ENCODE measurements at places on chromosomes 6 and 20.

DNA sequence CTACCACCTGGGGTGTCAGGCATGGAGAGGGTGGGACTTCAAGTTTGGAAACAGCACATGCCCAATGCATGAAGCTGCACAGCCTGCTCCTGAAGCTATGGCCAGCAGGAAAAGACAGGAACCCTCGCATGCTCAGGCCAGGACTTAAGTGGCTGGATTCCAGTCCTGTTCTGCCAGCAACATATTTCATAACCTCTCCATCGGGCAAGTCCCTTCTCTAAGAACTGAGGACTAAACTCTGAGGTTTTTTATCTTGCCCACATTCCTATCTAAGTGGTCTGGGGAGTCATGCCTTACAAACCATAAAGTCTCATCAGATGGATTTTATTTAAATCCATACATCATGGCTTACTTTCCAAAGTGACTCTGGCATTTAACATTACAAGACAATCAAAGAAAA, 27.5 kb upstream of the AGPAT4 start:
- no peaks in the 10 kb centered on the region for H3K4me1 ChIP-seq
- no peak overlapping the region for H3K4me3 ChIP-seq
- no peak for DNase-seq

- no peaks in the 10 kb centered on the region for H3K36me3 ChIP-seq
- H3K4me3 ChIP-seq, result no peak overlapping the region
- peaks cover 28% of the 10 kb centered on the region for H3K27me3 ChIP-seq
- H3K27ac ChIP-seq, result no peak overlapping the region
- DNase-seq, result no peak
Measured at GRCh38 chr6:150336299-150336698, 32.5 kb upstream of the IYD start.

DNA sequence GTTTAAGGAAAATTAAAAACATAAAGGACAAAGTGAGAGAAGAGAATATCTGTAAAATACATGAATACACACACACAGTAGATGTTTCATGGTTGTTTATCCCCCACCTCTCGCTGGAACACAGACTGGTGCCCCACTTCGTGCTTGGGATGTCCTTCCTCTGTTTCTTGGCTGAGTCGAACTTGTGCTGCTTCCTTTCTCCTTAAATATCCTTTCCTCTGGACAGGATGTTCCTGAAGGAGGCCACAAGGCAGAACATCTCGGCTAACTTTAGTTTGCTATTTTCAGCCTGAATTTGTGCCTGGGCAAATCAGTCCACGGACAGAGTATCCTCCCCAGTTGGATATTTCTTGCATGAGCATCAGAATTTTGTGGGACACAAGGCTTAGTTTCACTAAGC, 54.7 kb upstream of the ZMYND8 start:
- no peak for DNase-seq
- H3K27me3 ChIP-seq, result no peaks in the 10 kb centered on the region
- no peak overlapping the region for H3K4me3 ChIP-seq
- peaks cover 22% of the 10 kb centered on the region for H3K4me1 ChIP-seq
- peaks cover 4% of the 10 kb centered on the region for H3K36me3 ChIP-seq
- peak overlapping the region; percentile 59 for H3K27ac ChIP-seq

GRCh38 chr20:3470627-3471396, at the start of gene ATRN:
TSS of gene ATRN (plus strand) at chr20:3471018. CDS start at chr20:3471108, 90 bp downstream.
- no peaks in the 10 kb centered on the region for H3K36me3 ChIP-seq
- peak within 1 kb of the TSS; percentile 25 for H3K27ac ChIP-seq
- peak; percentile 83 for DNase-seq
- H3K4me3 ChIP-seq, result peak within 1 kb of the TSS; percentile 93
- H3K4me1 ChIP-seq, result peaks cover 29% of the 10 kb centered on the region
- H3K27me3 ChIP-seq, result peaks cover 12% of the 10 kb centered on the region

GRCh38 chr6:73121421-73121993, 103.8 kb downstream of the KHDC1L start:
- H3K36me3 ChIP-seq, result peaks cover 4% of the 10 kb centered on the region
- H3K27me3 ChIP-seq, result no peaks in the 10 kb centered on the region
- no peak overlapping the region for H3K27ac ChIP-seq
- no peak for DNase-seq

DNA sequence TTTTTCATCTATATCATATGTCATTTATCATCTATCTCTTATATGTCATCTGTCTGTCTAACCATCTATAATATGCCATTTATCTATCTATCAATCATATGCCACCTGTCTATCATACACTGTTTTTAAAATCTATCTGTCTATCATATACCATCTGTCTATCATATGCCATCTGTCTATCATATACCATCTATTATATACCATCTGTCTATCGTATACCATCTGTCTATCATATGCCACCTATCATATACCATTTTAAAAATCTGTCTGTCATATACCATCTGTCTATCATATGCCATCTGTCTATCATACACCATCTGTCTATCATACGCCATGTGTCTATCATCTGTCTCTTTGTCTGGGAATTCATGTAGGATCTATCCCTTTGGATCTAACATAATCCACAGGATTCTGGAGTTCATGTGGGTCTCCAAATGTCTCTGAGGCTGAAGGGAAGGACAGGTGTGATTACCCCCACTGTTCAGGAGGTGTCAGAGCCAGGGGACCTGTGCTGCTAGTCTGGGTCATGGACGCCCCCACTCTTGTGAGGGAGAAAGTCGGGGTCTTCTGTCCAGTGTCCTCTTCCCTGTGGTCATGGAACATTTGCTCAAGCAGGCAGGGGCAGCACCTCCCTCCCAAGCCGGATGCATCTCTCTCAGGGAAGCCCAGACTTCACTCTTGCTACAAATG, 36.9 kb upstream of the FRMD1 start:
- no peak overlapping the region for H3K4me3 ChIP-seq
- DNase-seq, result no peak
- no peak overlapping the region for H3K27ac ChIP-seq
- no peaks in the 10 kb centered on the region for H3K36me3 ChIP-seq

DNA sequence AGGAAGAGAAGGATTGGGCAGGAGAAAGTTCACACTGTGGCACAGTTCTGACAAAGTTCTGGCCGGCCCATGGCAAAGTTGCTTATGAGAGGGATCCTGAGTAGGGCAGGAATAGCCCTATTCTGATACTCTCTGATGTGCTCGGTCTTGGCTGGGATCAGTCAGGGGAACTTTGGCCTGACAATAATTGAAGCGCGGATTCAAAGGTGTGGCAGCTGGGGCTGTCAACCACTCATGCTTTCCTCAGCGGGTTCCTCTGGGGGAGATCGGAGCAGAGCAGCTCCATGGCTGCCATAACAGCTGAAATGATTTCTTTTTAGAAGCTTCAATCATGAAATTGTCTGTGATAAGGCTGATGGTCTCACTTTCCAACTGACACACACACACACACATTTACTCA, 714.1 kb downstream of the DHX35 start:
- no peaks in the 10 kb centered on the region for H3K27me3 ChIP-seq
- H3K36me3 ChIP-seq, result no peaks in the 10 kb centered on the region
- no peak for DNase-seq
- no peaks in the 10 kb centered on the region for H3K4me1 ChIP-seq

GRCh38 chr6:56984884-56985283, 30.0 kb downstream of the BEND6 start:
- H3K4me3 ChIP-seq, result no peak overlapping the region
- peaks cover 8% of the 10 kb centered on the region for H3K27me3 ChIP-seq
- no peaks in the 10 kb centered on the region for H3K36me3 ChIP-seq
- no peak for DNase-seq
- H3K27ac ChIP-seq, result no peak overlapping the region
- no peaks in the 10 kb centered on the region for H3K4me1 ChIP-seq

DNA sequence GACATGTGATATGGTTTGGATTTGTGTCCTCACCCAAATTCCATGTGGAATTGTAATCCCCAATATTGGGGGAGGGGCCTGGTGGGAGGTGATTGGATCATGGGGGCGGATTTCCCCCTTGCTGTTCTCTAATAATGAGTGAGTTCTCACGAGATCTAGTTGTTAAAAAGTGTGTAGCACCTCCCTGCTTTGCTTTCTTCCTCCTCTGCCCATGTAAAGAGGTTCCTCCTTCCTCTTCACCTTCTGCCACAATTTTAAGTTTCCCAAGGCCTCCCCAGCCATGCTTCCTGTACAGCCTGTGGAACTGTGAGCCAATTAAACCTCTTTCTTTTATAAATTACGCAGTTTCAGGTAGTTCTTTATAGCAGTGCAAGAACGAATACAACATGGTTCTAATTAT, 2.1 kb upstream of the ZNF451 start:
- DNase-seq, result no peak
- H3K36me3 ChIP-seq, result peaks cover 15% of the 10 kb centered on the region
- H3K27me3 ChIP-seq, result no peaks in the 10 kb centered on the region
- no peak overlapping the region for H3K27ac ChIP-seq

- H3K4me1 ChIP-seq, result no peaks in the 10 kb centered on the region
- peaks cover 2% of the 10 kb centered on the region for H3K27me3 ChIP-seq
- no peak overlapping the region for H3K27ac ChIP-seq
- no peak overlapping the region for H3K4me3 ChIP-seq
Measured at GRCh38 chr20:59434960-59435359, 134.5 kb downstream of the EDN3 start.

- H3K27ac ChIP-seq, result no peak overlapping the region
- no peaks in the 10 kb centered on the region for H3K27me3 ChIP-seq
- H3K4me1 ChIP-seq, result peaks cover 25% of the 10 kb centered on the region
- no peaks in the 10 kb centered on the region for H3K36me3 ChIP-seq
Measured at GRCh38 chr6:10522929-10523573, 1.9 kb downstream of the GCNT2 start.

All from activated T-helper 2 cell treated with anti-CD3 and anti-CD28 coated beads, Interferon-gamma antibody, Interleukin-2, Interleukin-4, amounts not matched to agents 10 μg/mL and 5 μg/mL and 100 μg/mL, durations not matched to agents 14 hours and 24 hours and 36 hours (primary cell).